SK-N-SH treated with all-trans-retinoic acid at 6 μM for 48 hours (cell line): ENCODE measurements at places on chromosomes 6 and 20.

- ATAC-seq: no peak
Observed at GRCh38 chr20:49460916-49461315, 21.6 kb downstream of the KCNB1 start.

DNA sequence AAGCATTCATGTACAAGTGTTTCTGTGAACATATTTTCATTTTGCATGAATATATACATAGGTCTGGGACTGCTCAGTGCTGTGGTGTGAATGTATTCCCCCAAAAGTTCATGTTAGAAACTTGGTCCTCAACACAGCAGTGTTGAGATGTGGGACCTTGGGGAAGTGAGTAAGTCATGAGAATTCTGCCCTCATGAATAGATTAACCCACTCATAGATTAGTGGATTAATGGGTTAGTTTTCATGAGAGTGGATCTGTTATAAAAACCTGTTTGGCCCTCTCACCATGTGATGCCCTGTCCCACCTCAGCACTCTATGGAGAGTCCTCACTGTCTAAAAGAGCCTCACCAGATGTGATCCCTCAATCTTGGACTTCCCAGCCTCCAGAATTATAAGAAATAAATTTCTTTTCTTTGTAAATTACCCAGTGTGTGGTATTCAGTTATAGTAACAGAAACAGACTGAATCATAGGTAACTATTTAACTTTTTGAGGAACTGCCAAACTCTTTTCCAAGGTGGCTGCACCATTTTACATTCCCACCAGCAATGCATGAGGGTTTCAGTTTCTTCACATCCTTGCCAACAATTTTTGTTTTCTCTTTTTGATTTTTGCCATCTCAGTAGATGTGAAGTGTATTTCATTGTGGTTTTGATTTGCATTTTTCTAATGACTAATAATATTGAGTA is 45.3 kb downstream of the QRSL1 start:
- no peak for ATAC-seq

GRCh38 chr6:128149796-128150195 is 248.9 kb upstream of the THEMIS start:
- no peak for ATAC-seq

DNA sequence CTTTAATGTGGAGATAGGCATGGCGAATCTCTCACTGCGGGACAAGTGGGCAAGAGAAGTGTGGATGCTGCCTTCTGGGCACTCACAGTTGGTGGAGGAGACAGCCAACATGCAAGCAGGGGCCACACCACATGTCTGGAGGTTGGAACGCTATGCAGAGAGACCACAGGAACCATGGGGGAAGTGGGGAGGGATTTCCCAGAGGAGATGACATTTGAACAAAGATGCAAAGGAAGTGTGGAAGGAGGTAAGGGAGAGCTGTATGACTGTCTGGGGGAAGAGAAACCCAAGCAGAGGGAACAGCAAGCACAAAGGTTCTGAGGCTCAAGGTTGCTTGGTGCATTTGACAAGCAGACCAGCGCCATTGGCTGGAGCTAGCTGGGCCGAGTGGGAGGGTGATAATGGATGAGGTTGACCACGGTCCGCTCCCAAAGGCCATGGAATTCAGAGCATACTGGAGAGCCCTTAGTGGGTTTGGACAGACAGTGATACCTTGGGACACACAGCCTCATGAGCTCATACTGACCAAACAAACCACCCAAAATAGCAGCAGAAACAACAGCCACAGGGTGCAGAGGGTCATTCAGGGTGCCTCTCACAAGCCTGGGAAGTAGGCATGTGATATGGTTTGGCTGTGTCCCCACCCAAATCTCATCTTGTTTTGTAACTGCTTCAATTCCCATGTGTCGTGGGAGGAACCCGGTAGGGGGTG is 7.6 kb upstream of the FAM110A start:
- no peak for ATAC-seq

DNA sequence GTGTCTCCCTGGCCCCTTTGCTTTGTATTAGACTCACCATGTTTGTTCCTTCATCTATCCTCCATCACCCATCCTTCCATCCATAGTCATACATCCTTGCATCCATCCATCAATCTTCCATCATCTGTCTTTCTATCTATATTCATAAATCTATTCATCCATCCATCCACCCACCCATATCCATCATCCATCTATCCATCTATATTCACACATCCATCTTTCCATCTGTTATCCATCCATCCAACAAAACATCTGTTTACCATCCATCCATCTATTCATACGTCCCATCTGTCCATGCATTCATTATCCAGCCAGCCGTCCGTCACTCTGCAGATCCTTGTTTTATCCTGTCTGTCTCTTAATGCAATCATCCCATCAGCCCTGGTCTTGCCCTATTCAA is 10.6 kb downstream of the DDR1 start:
- no peak for ATAC-seq

GRCh38 chr6:16334671-16335070 is 96.3 kb downstream of the GMPR start:
- ATAC-seq: peak; percentile 11

DNA sequence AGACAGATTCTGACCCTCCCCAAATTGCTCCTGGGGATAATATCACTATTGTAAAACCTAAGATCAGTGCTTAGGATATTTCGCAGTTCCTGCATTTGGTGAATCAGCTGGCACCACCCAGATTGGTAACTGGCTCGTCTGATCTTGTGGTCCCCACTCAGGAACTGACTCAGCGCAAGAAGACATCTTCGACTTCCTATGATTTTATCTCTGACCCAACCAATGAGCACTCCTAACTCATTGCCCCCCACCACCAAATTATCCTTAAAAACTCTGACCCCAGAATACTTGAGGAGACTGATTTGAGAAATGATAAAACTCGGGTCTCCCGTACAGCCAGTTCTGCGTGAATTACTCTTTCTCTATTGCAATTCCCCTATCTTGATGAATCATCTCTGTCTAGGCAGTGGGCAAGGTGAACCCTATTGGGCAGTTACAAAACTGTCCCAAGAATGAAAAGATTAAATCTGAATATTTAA is 55.7 kb upstream of the PRND start:
- peak; percentile 88 for ATAC-seq

GRCh38 chr20:46192376-46192944 is 74.3 kb downstream of the CD40 start:
- peak; percentile 42 for ATAC-seq

GRCh38 chr20:23602241-23602640 is 3.5 kb downstream of the CST9 start:
- no peak for ATAC-seq

DNA sequence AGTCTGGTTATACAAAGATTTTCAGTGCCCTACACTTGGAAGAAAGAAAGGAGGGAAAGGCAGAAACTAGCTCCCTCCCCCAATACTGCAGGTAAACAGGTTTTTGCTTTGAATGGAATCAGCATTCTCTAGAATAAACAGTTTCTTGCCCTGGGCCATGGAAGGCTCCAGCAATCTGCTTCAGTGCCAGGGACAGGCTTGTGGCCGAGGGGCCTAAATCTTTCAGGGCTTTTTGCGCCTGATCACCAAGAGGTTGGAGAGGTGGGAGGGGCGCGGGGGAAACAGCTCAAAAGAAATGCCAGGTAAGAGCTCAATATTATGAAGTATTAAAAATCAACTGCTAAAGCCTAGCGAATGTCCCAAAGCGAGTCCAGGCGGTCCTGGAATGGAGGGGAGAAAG is 23.8 kb downstream of the TFAP2B start:
- ATAC-seq: no peak

DNA sequence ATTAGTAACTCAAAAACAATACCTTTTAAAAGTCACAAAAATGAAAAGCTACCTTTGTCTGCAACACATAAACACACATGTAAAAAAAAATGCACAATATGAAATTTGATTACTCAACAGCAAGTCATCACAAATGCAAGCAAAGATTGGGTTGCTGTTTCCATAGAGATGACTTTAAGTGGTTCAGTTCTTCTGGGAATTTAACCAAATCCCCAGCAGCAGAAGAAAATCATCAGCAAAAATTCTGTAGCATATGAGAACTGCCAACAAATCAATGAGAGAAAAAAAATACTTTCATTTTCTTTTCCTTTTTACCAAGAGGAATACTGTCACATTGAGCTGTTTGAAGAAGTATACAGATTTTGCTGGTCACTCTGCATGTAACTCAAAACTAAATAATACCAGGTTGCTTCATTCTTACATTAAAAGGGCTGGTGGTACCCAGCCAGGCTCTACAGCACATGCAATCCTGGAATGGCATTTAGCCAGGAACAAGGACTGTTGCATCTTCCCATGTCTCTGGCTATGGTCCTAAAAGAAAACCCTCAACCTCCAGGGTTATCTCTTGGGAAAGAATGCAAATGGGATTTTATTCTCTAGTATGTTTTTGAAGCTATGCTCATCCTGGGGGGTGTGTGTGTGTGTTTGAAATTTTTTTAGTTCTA is 158.3 kb downstream of the OPRM1 start:
- peak; percentile 58 for ATAC-seq

DNA sequence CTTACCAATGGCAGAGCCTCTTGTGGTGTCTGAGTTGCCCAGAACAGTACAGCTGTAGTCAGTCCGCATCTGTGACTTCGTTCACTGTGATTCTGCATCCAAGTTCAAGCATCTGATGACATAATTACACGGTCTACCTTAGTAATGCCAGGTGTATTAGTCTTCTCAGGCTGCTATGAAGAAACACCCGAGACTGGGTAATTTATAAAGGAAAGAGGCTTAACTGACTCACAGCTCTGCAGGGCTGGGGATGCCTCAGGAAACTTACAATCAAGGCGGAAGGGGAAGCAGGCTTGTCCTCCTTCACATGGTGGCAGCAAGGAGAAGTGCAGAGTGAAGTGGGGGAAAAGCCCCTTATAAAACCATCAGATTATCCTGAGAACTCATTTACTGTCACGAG is 163.9 kb upstream of the SULF2 start:
- no peak for ATAC-seq

DNA sequence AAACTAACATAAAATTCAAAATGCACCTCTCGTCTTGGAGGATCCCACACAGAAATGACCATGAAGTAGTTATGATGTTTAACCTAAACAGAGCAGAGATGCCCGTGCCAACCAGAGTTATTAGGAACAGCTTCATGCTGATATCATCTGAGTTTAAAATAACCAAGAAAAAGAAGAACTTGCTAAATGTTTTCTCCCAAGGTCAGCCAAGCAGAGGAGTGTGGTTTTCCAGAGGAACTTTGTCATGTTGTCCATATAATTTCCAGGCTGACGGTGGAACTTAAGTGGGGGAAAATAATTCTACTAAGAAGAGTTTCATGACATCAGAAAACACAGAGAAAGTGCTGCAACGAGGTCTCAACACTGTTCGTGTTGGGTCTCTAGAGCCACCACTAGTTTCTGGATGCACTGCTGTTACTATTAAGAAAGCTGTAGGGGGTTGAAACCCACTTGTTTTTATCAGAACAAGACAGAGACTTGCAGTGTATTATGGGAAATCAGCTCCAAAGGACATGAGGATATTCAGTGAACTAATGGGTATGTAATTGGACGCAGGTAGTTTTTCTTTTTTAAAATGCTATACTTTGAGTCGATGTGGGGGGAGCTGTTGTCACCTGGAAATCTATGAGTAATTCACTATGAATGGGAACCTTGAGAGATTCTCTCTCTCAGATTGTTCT is 5.2 kb downstream of the AGPAT4 start:
- ATAC-seq: no peak

GRCh38 chr6:110654096-110654820 is 161.0 kb downstream of the CDK19 start:
- ATAC-seq: no peak

DNA sequence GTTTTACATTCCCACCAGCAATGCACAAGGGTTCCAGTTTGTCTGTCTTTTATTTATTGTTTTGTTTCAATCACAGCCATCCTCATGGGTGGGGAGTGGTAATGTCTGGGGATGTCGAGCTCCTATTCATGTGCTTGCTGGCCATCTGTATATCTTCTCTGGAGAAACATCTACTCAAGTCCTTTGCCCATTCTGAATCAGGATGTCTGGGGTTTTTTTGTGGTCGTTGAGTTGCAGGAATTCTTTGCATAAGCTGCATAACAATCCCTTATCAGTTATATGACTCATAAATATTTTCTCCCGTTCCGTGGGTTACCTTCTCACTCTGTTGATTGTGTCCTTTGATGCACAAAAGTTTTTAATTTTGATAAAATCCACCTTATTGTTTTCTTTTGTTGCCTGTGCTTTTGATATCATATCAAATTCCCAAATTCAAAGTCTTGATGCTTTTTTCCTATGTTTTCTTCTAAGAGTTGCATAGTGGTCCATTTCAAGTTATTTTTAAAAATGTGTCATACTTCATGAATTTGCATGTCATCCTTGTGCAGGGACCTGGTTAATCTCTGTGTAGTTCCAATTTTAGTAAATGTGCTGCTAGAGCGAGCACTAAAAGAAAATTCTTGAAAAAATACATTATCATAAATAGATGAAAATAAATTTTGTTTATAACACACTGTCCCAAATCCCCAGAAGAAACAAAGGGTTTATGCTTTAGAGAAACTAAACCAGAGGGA is 54.9 kb upstream of the PDE10A start:
- no peak for ATAC-seq

DNA sequence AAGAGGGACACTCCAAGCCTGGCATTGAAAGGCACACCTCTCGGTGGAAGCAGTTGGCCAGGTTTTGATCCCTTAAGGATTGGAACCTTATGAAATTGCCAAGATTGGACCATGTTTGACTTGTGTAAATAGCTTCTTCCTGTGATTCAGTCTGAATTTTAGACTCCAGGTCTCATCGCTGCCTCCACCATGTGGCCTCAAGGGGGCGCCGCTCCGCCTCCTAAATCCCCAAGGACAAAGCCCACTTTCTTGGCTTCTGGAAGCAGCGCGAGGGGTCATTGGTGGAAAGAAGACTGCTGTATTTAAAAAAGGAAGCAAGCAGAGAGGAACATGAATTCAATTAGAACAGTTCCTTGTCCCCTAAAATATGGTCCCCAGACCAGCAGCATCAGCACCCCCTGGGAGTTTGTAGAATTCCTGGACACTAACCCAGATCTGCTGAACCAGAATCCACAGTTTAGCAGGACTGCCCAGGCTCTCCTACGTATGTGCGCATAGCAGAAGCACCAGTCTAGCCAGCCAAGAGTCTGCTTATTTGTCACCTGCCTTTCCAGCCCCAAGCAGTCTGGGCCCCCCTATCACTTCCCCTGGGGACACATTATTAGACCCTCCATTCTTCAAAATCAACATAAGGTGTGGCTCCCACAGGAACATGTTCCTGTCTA is 108.5 kb downstream of the LY86 start:
- ATAC-seq: no peak

GRCh38 chr6:133983099-133983939 is 30.3 kb downstream of the TBPL1 start:
- ATAC-seq: no peak

GRCh38 chr6:113464960-113465359 is 392.2 kb upstream of the MARCKS start:
- ATAC-seq: peak; percentile 47; the same call in 2 of the 3 replicates
